ENCODE measurements at places on chromosomes 4 and X.

GRCh38 chr4:149933883-149934282 lies 118.2 kb upstream of the IQCM start:
- DNase-seq, result no peak

- no peak for DNase-seq
Observed at GRCh38 chr4:40812386-40812785, 62.6 kb downstream of the NSUN7 start.

- no peak for DNase-seq
Observed at GRCh38 chrX:15512401-15512965, 11.9 kb downstream of the BMX start.

DNA sequence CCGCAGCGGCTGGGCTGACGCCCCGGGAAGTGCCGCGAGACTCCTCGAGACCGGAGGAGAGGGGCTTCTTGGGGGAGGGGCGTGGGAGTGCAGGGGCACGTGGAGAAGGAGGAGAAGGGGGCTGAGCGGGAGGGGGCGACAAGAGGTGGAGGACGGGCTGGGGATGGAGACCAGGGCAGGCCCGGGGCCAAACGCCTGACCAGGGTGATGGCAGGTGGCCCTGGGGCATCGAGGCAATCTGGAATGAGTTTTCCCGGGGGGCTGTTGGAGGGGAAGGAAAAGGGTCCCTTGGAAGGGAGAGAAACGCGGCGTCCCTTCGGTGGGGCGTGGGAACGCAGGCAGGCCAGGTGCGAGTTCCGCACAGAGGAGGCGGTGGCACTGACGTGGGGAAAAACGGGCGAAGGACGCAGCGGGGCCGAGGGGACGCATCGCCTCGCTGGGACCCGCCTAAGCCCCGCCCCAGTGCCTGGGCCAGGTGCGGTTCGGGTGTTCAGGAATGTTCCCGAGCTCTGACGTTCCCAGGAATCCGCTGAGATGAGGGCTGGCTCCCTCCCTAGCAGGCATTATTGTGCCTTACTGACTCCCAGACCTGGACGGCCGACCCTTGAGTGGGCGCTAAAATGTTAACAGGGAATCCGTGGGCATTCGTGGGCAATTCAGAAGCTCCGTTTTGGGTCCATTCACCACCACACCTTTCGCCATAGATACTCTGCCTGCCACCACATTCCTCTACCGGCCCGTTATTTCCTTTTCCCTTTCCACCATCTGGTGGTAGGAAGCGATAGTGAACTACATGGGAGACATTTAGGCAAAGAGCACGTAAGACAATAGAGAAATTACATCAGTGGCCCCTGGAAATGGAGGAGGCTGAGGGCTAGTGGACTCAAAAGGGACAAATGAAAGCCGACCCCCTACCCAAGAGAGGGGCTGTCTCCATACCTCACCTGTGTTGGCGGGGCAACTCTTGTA lies 795 bp upstream of the SH3KBP1 start:
- DNase-seq, result no peak

- no peak for DNase-seq
Observed at GRCh38 chrX:42109428-42109827, 186.1 kb upstream of the CASK start.

DNA sequence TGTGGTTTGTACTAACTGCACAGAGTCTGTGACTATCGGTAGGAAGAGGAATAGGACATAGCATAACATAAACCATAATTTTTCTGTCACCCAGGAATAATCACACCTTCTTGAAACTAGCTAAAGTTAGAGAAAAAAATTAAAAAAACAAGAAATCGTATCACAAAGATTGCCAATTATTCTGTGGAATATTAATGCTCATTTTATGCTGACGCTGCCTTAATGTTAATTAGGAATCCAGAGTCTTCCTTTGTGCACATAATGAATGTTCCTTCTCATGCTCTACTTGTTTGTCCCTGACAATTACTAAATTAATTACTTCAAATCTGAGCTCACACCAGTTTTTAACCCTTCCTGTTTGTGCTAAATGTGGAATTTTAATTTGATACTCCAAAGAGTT lies 772.7 kb upstream of the EPHA5 start:
- no peak for DNase-seq

GRCh38 chrX:139020801-139021200 lies 309.3 kb upstream of the FGF13 start:
- no peak for DNase-seq

GRCh38 chr4:185933078-185933581 lies 121.1 kb upstream of the SORBS2 start:
- DNase-seq, result no peak

Data from NCI-H1105 treated with DMSO at 0.1 percent for 48 hours (cell line).